T-cell (primary cell): ENCODE measurements at places on chromosomes 5 and 9. TPM values are rescaled to one million over a fixed set of nuclear protein-coding genes. Genes with fewer than 3 reads are reported as not detected.
A peak's percentile ranks its signal among the peaks of the same experiment; 100 is the strongest.

DNA sequence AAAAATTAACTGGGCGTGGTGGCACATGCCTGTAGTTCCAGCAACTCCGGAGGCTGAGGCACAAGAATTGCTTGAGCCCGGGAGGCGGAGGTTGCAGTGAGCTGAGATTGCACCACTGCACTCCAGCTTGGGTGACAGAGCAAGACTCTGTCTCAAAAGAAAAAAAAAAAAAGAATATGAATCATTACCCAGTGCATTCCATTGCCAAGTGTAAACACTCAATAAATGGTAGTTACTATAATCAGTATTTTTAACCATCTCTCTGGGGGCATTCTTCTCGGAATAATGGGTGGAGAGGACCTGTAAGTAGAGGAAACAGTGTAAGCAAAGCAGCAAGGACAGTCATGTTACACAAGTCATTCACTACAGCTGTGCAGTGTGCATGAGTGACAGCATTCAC, 13.8 kb upstream of the RANBP17 start:
- no peak for DNase-seq

DNA sequence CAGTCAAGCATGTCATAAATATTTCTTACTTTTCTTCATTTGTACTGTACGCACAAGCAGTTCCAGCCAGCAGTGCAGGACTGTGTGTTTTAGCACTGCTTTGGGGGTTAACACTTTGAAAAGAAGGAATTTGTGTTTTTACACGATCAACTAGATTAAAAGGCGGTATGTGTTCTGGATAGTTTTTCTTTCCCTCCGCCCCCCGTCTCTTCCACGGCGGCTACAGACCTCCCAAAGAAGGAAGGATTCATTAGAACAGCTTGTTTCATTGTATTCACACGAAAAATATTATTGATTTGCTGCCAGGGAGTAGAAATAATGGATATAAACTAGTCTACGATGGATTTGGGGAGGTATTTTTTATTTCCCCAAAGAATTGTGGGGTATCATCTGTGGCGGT, 336.8 kb upstream of the RFX3 start:
- no peak for DNase-seq

DNA sequence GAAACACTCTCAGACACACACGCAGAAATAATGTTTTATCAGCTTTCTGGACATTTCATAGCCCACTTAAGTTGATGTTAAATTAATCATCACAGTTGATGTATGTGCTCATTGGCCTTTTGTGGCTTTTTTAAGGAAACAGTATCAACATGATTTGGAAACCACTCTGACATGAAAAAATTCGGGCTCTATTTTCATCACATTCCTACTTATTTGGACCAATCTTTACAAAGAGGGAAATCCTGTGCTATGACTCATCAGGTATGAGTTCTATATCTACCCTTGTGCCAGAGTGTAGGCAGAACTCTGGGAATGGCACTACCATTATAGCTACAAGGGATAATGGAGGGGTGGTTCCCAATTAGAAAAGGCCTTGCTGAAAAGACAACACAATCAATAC, 388.4 kb upstream of the PTGER4 start:
- no peak for DNase-seq

DNA sequence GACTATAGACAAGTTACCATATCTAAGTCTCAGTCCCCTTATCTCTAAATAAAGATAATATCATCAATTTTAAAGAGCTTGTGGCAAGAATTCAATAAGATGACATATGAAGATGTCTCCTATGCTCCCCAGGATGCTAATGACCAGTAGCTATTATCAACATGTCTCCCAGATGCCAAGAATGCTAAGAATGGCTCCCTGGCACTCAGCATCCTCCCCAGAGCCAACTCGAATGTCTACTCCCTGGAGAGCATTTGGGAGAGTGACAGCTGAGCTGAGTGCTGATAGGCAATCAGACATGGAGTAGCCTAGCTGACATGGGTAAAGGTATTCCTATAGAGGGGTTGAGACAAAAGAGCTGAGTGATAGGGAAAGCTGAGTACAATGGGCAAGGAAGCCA, 15.9 kb downstream of the P4HA2 start:
- DNase-seq, result no peak

GRCh38 chr9:532707-533106, 308.8 kb upstream of the DMRT1 start:
- no peak for DNase-seq

- DNase-seq, result no peak
Measured at GRCh38 chr5:153793699-153794098, 245.0 kb downstream of the FAM114A2 start.

DNA sequence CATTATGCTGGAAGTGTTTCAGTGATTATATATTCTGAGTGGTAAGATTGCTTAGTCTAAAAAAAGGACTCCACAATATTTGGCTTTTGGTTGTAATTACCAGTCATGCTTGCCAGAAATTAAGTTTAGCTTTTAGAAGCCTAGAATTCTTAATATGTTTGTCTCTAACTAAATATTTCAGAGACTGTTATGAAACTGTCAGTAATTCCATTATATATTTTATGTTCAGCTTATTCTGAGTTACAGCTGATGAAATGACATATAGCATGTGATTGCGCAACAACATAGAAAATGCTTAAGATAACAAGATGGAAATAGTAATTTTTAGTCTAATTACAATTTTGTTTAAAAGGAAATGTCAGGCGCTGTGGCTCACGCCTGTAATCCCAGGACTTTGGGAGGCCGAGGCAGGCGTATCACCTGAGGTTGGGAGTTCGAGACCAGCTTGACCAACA, 44.2 kb downstream of the KIAA1958 start:
- no peak for DNase-seq

DNA sequence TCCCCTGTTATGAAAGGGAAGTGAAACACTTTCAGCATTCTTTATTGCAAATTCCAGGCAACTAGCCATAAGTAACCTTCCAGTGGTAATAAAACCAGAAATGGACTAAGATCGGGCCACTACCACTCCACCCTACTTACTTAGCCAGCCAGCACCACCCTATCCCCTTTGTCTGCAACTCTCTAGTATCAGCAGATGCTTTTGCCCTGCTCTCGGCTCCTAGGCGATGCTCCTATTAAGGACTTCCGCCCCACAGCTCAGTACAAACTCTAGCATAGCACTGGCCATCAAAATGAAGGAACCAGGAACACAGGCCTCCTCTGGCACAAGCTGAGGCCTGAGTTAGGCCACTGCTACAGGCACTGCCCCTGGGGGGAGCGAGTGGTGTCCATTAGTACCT, 81.2 kb downstream of the GLDC start:
- DNase-seq, result no peak

DNA sequence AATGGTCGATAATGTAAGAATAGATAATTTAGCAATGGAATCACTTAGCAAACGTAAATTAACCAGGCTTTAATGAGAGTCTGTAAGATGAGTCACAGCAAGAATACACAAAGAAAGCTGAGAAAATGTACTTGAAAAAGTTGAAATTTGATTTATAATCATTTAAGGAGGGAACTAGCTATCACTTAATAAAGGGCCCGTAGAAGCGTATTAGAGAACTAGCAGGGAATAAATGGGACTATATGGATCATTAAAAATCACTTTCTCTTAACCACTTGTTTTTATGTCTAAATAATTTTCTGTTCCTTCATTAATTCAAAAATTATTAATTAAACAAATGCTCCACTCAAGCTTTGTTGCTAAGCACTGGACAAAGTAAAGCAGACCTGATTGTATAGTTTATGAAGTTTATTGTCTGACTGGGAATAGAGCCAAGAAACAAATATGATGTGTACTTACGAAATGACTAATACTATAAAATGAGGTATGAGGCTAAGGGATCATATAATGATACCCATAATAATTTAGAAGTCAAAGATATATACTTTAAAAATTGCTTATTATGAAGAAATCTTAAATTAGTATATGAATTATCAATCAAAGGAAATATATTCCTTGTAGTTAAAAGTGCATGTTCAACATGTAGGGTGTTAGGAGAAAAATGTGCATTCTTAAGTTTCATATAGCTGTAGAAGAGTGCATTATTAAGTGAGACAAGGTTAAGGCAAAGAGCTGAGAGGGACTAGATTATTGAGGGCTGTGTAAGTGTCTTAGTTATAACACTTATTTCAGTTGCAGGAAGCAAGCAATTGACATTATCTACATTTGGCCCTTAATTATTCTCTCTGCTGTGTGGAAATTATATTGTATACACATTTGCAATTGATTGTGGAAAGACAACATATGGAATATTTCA, 196.8 kb downstream of the PRDM9 start:
- DNase-seq, result no peak

DNA sequence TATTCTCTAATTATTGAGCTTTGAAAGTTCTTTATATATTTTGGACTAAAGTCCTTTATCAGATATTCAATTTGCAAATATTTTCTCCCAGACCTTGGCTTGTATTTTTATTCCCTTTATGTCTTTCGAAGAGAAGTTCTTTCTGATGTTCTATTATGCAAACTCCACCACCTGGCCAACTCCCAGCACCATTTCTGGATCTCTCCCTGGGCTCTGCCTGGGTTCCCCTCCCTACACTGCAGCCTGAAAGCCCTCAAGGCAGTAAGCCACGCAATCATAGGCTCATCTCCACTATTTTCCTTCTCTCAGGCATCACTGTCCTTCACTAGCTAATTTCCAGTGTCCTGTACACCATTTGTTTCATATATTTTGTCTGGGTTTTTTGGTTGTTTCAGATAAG, 76.1 kb downstream of the GRAMD2B start:
- no peak for DNase-seq

- DNase-seq, result no peak
Measured at GRCh38 chr5:123176224-123176937, 87.3 kb downstream of the PRDM6 start.

- no peak for DNase-seq
Measured at GRCh38 chr5:79122973-79123372, 11.4 kb downstream of the BHMT start.

GRCh38 chr5:56575821-56576220, 239.5 kb upstream of the MAP3K1 start:
- DNase-seq, result no peak

GRCh38 chr5:67612961-67613360, 416.4 kb upstream of the CD180 start:
- DNase-seq, result no peak

DNA sequence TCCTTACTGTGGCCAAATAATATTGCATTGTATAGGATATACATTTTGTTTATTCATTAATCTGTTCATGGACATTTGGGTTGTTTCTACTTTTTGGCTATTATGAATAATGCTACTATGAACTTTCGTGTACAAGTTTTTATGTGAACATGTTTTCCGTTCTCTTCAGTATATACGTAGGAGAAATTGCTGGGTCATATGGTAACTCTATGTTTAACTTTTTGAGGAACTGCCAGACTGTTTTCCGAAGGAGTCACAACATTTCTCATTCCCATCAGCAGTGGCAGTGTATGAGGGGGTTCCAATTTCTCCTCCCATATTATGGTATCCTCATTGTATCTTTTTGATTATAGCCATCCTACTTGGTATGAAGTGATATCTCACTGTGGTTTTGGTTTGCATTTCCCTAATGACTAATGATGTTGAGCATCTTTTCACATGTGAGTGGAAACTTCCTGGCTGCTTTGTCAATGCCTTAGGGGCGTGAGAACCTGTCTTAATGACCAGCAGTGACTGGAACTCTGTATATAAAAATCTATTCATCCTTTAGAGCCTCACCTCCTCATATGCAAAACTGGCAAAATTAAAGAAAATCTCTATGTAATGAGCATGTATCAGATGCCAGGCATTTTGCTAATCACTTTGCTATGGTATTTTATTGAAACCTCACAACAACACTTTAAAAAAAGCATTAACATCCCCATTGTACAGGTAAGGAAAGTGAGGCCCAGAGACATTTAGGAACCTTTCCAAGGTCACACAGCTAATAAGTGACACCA, 47.8 kb upstream of the TGFBR1 start:
- no peak for DNase-seq

DNA sequence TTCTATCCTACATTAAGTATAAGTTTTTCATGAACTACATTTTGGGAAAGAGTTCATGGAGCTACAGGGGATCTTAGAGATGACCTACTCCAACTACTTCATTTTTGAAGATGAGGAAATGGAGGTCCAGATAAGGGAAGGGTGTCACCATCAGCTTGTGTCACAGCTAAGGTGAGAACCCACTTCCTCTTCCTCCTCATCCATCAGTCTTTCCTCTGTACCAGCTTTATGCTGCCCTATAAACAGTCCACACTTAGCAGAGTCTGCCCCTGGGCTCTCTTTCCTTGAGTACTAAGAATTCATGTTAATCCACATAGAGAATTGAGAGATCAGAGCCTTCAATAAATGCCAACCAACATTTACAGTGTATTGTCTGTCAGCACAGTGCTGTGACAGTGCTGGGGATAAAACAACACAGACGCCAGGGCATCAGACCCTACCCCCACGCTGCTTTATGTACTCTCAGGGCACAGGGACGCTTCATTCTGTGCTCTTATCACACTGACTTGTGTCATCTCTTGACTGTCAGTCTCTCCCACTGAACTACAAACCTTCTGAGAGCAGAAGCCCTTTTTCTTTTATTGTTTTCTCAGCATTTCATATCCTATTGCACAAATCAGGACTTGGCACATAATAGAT, 22.1 kb downstream of the ADRB2 start:
- peak; percentile 10 for DNase-seq

GRCh38 chr5:146516151-146516475, at the start of gene GPR151:
Gene GPR151 (minus strand): TSS chr5:146516190. CDS start chr5:146516113, 77 bp downstream.
- DNase-seq, result no peak

- DNase-seq, result no peak
Measured at GRCh38 chr9:114289106-114289505, 33.8 kb upstream of the ORM1 start.

DNA sequence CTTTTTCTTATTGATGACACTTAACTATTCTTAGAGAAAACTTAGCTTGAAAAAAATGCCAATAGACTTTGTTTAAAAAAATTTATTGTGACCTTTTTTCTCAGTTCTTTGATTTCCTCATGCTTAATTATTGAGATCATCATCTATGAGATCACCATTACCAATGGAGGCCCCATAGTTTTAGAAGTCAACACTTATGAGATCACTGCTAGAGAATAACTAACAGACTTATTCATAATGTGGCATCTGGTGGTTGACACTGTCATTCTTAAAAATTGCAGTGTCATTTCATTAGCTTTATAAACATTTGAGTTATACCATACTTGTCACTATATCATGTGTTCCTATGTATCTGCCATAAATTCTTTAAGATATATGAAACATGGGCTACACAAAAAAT, 14.9 kb upstream of the FEM1C start:
- no peak for DNase-seq

GRCh38 chr5:92330365-92330764, 947.2 kb upstream of the ARRDC3 start:
- no peak for DNase-seq

Gene ANKRD20A1
- total RNA-seq, result not detected

Gene NMUR2
- total RNA-seq, result not detected

Gene C5orf58
- not detected for total RNA-seq

Gene PCDHB10
- not detected for total RNA-seq

Gene DBH
- total RNA-seq, result 0.32 TPM

Gene ELOVL7
- total RNA-seq, result 0.13 TPM

Gene GRIA1
- total RNA-seq, result not detected

Gene SPATA31E1
- total RNA-seq, result not detected

Gene PCDHGA6
- total RNA-seq, result 0.28 TPM

Gene PPP3R2
- total RNA-seq, result not detected

Gene ZNF79
- total RNA-seq, result 7.2 TPM

Gene DAB2
- 0.78 TPM for total RNA-seq

Gene DNAH5
- total RNA-seq, result not detected

Gene RORB
- total RNA-seq, result not detected

Gene GRM6
- total RNA-seq, result not detected

Gene FNBP1
- 211 TPM for total RNA-seq
